ENCODE measurements at places on chromosomes 5 and 9.
A peak's percentile ranks its signal among the peaks of the same experiment; 100 is the strongest.

DNA sequence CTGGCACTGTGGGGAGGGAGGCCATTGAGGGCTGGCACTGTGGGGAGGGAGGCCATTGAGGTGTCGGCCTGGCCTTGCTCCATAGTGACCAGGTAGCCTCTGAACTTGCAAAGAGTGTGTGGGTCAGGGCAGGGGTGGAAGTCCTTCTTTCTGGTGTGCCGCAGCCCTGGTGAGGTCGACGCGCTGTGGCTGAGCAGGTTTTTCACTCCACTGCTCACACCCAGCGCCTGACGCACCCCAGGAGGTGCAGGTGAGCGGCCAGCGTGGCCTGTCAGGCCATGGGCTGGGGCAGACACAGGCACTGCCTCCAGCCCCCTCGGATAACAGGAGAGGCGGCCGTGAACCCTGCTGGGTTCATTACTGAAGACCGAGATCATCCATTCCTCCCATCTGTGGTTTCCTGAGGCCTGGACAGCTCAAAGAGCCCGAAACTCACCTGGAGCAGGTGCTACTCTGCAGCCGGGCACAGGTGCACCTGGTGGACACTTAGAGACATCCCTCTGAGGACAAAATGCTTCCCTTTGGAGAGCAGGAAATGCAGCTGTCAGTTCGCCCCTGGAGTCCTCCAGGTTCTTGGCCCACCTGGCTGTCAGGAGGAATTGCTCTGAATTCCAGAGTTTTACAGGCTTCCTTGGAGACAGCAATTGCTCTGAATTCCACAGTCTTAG, 32.4 kb downstream of the LHX3 start:
- DNase-seq: no peak

GRCh38 chr5:168156170-168156569, 135.3 kb upstream of the WWC1 start:
- DNase-seq: no peak

DNA sequence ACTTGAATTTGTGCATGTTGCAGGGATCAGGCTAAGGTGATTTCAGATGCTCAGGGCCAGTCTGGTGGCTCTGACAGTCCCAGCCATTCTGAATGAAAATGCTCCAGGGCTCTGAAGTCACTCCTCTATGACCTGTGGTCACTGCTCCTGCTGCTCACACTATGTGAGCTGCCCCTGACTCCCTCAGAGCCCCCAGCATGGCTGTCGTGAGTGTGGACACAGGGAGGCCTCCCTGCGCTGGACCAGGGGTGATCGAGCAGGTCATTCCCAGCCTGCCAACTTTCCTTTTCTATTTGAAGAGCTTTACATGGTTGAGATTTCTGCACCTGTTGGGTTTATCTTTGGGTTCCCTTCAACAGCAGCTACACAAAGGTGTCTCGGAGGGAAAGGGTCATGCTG, 74.5 kb downstream of the WNK2 start:
- no peak for DNase-seq

- no peak for DNase-seq
These were observed 21.0 kb upstream of the SMARCA2 start for GRCh38 chr9:1994180-1994579.

DNA sequence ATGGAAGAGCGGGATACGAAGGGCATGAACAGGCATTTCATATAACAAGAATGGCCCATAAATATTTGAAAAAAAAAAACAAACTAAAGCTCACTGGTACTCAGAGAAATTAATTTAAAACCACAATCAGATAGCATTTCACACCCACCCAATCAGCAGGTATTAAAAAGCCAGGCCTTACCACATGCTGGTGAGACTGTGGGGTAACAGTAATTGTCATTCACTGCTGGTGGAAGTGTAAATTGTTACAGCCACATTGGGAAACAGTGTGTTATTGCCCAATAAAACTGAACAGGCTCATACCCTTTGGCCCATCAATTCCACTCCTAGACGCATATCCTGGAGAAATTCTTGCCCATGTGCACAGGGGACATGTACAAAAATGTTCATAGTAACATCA, 66.0 kb downstream of the PLAC8L1 start:
- no peak for DNase-seq

DNA sequence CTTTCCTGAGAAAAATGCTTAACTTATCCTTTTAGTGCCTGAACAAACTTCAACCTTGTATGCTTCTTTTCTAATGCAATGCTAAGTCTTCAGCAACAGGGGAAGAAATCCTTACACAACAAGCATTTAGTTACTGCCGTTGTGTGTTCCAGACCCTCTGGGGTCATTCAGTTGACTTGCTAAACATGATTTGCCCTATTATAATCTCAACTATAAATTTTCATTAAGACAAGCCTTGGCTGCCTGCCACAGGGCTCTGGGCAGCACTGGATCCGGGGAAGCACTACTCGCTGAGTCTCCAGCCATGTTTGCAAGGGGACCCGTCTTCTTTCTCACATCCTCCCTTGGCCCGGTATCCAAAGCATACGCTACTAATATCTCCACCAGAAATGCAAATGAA, 58.1 kb downstream of the PTCH1 start:
- DNase-seq: no peak

GRCh38 chr5:125699860-125700259, 723.3 kb upstream of the GRAMD2B start:
- DNase-seq: no peak

- no peak for DNase-seq
These were observed 247.0 kb downstream of the CWC27 start for GRCh38 chr5:65015767-65016166.

GRCh38 chr9:34928921-34929320, 29.2 kb upstream of the PHF24 start:
- no peak for DNase-seq

DNA sequence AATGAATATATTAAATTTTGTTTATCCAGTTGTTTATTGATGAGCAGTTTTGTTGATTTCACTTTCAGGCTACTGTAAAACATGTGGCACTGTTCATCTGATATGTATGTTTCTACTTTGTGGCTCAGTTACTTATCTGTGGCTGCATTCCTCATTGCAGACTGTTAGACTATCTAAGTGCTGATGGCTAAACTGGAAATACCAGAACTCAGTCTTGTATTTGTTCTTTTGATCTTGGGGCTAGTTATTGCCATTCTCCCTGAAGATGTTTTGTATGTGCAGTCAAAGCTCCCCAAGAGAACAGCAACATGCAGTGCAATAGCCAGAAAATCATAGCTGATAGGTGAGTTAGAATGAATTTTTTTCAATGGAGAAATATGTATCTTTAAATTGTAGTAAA, 162.2 kb downstream of the GADD45G start:
- no peak for DNase-seq

GRCh38 chr5:158470764-158471534, 612.0 kb upstream of the CLINT1 start:
- DNase-seq: no peak

- DNase-seq: no peak
These were observed 124.2 kb upstream of the GAS1 start for GRCh38 chr9:87071473-87071872.

GRCh38 chr9:127437497-127438264, 13.5 kb downstream of the ZNF79 start:
- DNase-seq: no peak

DNA sequence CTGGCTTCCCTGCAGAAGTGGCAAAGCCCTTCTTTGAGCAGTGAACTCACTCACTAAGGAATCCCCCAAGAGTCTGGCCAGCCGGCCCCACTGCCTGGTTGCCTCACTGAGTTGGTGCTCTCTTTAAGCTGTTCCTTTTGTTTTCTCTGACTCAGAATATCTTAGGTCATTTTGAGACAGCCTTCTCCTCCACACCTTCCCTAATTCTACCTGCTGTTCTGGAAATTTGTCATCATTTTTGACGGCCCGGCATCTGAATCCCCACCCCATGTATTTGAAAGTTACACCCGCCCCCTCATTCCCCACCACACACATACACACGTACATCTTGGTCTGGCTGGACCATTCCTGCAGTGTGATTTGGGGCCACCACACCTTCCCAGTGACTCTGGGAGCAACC, 41.8 kb downstream of the FGF1 start:
- DNase-seq: no peak

DNA sequence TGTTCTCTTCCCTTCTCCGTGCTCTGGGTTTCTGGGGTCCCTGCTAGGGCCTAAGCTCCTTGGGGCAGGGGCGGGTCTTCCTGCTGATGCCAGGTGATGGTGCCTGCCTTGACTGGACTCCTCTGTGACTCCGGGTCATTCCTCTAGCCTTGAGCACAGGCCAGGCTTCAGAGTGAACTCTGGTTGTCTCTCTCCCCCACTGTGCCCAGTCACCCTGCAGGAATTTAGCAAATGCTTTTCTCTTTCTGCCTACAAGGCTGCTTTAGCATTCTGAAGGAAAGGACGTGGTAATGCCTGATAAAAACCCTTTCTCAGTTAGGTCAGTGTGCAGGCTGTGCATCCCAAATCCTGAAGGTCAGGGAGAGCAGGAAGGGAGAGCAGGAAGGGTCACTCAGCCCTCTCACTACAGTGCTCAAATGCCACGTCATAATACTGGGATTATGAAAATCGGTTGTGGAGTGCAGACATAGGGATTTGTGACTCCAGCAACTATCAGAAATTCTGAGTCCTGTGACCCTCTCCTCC, 2.7 kb downstream of the CXCL14 start:
- DNase-seq: peak; percentile 69

GRCh38 chr5:88677376-88677895, 205.5 kb downstream of the MEF2C start:
- no peak for DNase-seq

DNA sequence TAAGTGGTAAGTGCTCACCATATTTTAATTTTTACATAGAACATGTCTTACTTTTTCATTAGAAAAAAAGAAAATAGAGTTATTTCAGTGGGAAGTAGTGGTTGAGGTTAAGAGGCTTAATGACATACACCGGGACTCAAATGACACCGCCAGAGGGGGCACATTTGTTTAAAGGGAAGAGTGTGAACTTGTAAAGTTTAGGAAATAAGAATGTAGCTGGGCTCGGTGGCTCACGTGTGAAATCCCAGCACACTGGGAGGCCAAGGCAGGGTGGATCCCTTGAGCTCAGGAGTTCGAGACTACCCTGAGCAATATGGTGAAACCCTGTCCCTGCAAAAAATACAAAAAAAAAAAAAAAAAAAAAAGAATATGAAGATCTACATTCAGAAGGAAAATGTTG, 43.4 kb upstream of the TNFAIP8 start:
- DNase-seq: no peak

GRCh38 chr5:1685066-1685465, 114.6 kb downstream of the MRPL36 start:
- no peak for DNase-seq

DNA sequence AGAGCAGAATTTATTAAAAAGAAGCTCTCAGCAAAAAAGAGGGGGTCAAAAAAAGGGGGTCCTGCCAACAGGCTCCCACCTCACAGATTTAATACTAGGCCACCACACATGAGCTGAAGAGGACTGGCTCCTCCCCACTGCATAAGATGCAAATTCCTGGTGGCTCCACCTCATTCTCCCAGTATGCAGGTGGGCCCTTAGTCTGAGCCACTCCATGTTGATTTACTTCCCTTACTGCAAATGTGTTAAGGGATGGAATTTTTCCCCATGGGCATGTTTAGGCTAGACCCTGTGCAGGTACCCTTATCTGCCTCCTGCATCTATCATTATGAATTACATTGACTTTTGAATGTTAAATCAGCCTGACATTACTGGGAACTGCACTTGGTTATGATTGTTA, 82.9 kb downstream of the ISOC1 start:
- DNase-seq: no peak

DNA sequence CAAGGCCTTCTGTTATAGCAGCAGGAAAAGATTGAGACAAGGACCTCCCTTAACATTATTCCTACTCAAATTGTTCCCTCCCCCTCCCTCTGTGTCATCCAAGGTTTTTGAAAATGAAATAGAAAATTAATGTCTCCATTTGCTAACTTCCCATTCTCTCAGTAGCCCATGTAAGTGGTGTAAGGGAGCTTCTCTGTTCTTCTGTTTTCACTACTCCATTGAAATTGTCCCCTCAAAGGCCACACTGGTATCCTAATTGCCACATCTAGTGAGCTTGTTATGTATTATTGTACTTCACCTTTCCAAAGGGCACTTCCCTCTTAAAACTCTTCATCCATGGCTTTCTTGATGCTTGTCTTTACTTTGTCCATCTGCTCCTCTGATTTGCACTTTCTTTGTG, 131.2 kb upstream of the PIK3R1 start:
- no peak for DNase-seq

- no peak for DNase-seq
These were observed 24.5 kb downstream of the FBXW5 start for GRCh38 chr9:136920069-136920468.

DNA sequence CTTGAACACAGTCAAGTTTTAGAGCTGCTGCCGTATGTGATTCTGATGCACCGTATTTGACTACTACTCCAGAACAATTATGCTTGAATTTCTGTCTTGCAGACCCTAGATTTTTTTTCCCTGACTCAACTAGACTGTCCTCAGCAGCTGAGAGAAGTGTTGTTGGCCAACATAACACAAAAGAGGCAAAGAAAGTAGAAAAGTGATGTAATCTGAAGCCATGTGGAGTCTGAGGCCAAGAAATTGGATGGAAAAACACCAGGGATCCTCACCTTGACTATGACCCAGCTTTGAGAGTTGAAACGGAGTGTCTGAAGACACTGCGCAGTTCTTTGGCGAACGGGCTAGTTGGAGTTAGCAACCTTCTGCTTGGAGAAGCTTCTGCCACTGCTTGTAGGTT, 36.3 kb upstream of the FGF1 start:
- no peak for DNase-seq

DNA sequence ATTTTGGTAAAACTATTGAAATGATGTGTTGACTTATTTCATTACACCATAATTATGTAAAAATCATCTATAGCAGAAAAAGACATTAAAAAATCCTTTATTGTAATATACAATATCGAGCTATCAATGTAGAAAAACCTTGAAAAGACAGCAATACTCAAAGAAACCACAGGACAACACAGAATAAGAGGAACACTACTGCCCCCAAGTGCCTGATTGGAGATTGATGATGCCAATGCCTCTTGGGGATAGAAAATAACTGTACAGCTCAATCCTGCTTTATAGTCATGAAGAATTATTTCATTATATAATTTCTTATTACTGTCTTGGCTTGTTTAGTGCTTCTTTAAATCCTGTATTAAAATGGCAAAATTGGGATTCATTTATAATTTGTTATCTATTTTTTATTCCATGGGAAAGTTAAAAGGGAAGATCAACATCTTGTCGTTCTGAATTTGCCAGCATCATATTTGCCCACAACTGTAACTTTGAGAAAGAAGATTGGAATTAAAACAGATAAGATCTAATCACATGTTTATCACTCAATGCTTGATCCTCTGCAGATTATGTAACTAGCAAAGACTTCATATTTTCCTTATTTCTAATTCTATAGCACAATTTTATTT, 337.5 kb downstream of the CDH9 start:
- DNase-seq: no peak

- DNase-seq: no peak
These were observed 32.0 kb downstream of the DAPK1 start for GRCh38 chr9:87529671-87530070.

GRCh38 chr5:135047347-135047695, 13.3 kb upstream of the PITX1 start:
- DNase-seq: no peak
